ENCODE measurements at places on chromosomes 6 and 20. TPM values are rescaled to one million over a fixed set of nuclear protein-coding genes. Genes with fewer than 3 reads are reported as not detected.

GRCh38 chr20:1001116-1001515 lies 995 bp downstream of the RSPO4 start:
- peaks cover 57% of the 10 kb centered on the region for H3K27me3 ChIP-seq
- no peaks in the 10 kb centered on the region for H3K36me3 ChIP-seq
- no peak overlapping the region for H3K27ac ChIP-seq

F13A1 gene
- not detected for total RNA-seq

- H3K36me3 ChIP-seq, result peaks cover 6% of the 10 kb centered on the region
- no peak for DNase-seq
- H3K4me3 ChIP-seq, result peak overlapping the region; percentile 4
- no peaks in the 10 kb centered on the region for H3K27me3 ChIP-seq
Measured at GRCh38 chr6:13668291-13668928, 43.2 kb downstream of the RANBP9 start.

DNA sequence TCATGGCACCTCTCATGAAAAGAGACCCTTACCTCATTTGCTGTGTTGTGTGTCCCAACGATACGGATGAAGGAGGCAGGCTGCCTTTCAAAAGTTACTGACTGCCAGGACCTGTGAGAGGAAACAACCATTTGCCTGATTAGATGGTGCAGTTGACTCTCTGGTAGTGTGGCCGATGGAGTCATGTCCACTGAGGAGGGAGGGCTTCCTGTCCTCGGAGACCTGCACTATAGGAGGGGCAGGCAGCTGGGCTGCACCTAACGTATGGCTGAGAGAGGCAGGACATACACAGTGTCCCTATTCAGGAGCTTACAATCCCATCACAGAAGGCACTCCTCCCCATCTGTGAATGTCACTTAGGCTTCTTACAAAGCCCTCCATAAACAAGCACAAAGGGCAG lies 373.0 kb downstream of the ZFAND3 start:
- DNase-seq, result no peak
- no peaks in the 10 kb centered on the region for H3K27me3 ChIP-seq
- no peak overlapping the region for H3K27ac ChIP-seq
- H3K4me3 ChIP-seq, result no peak overlapping the region
- no peaks in the 10 kb centered on the region for H3K36me3 ChIP-seq
- H3K4me1 ChIP-seq, result no peaks in the 10 kb centered on the region

DNA sequence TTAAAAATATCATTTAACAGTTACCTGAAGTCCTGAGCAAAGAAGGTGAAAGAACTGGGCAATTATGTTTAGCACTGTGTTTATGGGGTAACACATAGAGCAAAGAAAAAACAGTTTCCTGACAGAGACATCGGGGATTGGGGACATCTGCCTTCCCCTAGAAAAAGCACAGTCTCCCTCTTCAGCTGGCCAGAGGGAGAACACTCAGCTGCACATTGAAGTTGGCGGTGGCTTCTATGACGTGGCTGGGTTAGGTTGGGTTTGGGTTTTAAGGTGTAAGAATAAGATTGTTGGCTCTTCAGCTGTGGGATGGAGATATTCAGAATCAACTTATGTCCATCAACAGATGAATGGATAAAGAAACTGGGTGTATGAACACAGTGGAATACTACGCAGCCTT lies 124.0 kb upstream of the DTNBP1 start:
- H3K27ac ChIP-seq, result no peak overlapping the region
- no peaks in the 10 kb centered on the region for H3K4me1 ChIP-seq
- H3K36me3 ChIP-seq, result no peaks in the 10 kb centered on the region
- H3K4me3 ChIP-seq, result no peak overlapping the region
- no peak for DNase-seq

ESR1 gene
- total RNA-seq, result 1.5 TPM

OPRL1 gene
- total RNA-seq, result 2.7 TPM

Data from PC-9 (cell line).